ENCODE measurements at places on chromosomes 3 and 15. TPM values are rescaled to one million over a fixed set of nuclear protein-coding genes. Genes with fewer than 3 reads are reported as not detected.

MFN1 gene
- 19.5 TPM for total RNA-seq

SCN5A gene
- total RNA-seq = 0.63 TPM

MGLL gene
- total RNA-seq = 58.5 TPM

FBXO40 gene
- not detected for total RNA-seq

ITGA11 gene
- 4.9 TPM for total RNA-seq

VILL gene
- 0.23 TPM for total RNA-seq

TICRR gene
- 13.7 TPM for total RNA-seq
